ENCODE measurements at places on chromosomes 11 and 22. TPM values are rescaled to one million over a fixed set of nuclear protein-coding genes. Genes with fewer than 3 reads are reported as not detected.

DNA sequence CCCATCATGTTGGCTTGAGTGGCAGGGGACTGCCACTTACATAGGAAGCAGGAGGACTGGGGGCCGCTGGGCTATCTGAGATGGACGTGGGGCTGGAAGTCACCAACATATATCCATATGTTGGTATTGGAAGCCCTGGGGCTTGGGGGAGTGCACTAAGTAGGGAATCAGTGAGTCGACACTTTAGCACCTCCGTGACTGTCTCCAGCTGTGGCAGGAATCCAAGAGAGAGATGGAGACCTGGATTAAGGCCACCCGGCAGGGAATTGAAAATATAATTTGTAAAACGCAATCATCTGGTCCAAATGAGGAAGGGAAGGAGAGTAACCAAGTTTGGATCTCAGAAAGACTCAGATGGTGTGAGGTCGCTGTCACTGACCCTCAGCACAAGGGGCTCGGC is 68.4 kb downstream of the ELFN2 start:
- no peak for DNase-seq

C1QTNF4 gene
- polyA plus RNA-seq, result not detected

MAJIN gene
- polyA plus RNA-seq, result not detected

KCNJ5 gene
- 0.04 TPM for polyA plus RNA-seq

CRYBB2 gene
- not detected for polyA plus RNA-seq

SVIP gene
- 9.1 TPM for polyA plus RNA-seq

Measured in A549 (cell line).